ENCODE measurements at places on chromosomes 1 and 21.

DNA sequence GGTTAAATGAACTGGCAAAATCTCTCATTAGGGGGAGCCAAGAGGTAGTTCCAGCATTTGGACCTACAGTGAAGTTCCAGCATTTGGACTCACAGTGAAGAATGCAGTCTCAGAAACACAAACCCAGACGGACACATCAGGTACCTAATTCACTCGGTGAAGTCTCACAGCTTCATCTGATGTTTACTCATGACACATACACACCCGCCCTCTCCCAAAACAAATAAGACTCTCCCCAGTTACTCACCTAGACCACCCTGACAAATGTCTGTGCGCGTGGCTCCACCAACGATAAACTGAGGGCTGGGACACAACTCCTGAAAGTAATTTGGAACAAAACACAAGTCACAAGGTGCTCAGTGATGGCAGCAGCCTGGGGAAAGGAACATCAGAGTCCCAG is 11.4 kb downstream of the CAPN8 start:
- no peak for DNase-seq

- no peak for DNase-seq
Observed at GRCh38 chr1:11044086-11044848, 2.8 kb downstream of the MASP2 start.

DNA sequence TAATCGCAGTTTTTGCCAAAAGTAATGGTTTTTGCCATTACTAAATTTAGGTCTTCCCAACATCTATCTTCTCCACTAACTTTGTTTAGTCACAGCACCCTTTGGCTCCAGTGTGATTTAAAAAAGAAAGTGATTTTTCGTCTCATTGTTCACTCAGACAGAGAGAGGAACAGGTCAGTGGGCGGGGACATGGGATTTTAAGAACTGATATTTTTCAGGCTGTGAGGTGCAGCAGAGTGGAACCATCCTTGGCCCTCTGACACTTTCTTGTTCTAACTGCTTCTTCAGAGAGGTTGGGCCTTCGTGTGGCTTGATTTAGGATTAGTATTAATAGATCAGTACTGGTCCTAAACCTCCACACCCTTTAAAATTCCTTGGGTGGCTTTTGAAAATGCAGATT is 38.8 kb downstream of the CASQ2 start:
- no peak for DNase-seq

GRCh38 chr1:198361237-198361767 is 179.2 kb downstream of the ATP6V1G3 start:
- no peak for DNase-seq

- DNase-seq = no peak
Observed at GRCh38 chr1:192598589-192598988, 23.0 kb downstream of the RGS1 start.

GRCh38 chr1:32920833-32921232 is 19.6 kb upstream of the TMEM54 start:
- DNase-seq = no peak

- DNase-seq = no peak
Observed at GRCh38 chr21:44592446-44593311, at the start of gene KRTAP10-6. TSS of gene KRTAP10-6 (minus strand) at chr21:44592505. CDS start at chr21:44592484, 21 bp downstream.

GRCh38 chr1:172179918-172180317 is 240.6 kb upstream of the C1orf105 start:
- no peak for DNase-seq

DNA sequence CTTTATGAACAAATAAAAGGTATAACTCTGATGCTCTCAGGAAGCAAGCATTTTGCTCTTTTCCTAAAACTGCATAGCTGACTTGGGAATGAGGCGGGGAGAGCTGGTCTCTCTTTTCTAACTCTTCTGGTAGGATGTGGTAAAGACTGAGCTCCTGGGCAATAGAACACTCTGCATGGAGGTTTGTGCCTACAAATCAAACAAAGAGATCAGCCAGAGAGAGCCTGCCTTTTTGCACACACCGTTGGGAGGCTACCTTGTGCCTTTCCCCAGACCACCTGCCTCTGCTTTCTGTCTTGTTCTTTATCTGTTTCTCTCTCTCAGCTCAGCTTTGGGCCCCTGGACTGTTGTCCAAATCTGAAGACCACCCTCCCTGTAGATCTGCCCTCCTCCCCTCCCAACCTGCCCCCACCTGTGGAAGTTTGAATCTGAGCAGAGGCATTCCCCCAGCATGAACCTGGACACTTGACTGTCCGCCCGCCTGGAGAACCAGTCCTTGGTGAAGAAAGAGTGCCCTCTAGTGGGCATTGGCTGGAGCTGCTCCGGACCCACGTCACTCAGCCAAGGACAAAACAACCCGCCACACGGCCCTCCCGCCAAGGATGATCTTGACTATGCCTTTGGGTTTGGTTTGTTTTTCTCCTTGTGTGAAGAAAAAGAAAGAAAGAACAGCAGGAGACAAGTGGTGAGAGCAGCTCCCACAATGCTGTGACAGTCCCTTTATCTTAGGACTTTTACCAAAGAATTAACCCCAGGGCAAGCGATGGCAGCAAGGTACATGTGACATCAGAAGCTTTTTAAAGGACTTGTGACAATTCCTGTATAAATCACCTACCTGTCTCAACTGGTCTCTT is 228.2 kb downstream of the PBX1 start:
- peak; percentile 55 for DNase-seq

- no peak for DNase-seq
Observed at GRCh38 chr1:77636864-77637263, 45.6 kb downstream of the ZZZ3 start.

DNA sequence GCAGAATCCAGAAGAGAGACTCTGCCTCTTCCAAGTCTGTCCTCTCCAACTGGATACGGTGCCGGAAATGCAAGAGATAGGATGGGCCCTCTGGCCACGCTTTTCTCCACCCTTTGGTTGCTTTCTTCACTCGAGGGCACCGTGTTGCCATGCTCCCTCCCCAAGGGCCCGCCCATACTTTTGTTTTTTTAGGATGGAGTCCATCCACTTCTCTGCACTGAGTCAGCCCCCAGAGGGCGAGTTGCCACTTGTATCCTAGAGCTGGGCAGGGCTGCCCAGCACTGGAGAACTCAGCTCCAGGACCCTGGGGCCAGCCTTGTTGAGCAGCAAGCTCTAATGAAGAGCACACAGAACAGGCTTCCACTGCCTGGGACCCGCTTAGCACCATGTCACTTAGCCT is 25.5 kb downstream of the IFNGR2 start:
- no peak for DNase-seq

- DNase-seq = no peak
Observed at GRCh38 chr1:238955934-238956333, 430.4 kb upstream of the CHRM3 start.

DNA sequence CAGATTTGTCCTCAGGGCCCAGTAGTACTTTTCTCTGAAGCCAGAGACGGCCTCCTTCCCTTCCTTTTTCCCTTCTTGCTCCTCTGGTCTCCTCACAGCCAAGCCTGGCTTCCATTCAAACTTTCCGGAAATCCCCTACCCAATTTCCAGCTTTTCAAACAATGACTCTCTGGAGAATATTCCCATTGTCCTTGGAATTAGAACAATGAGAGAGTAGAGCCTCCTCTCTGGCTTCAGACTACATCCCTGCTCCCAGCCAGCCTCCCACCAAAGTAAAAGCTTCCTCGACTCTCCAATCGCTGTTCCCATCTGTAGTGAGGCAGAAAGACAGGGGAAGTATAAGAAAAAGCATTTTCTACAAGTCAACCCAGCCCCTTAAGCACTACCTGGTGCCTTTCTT is 77.7 kb upstream of the SOX13 start:
- DNase-seq = no peak

DNA sequence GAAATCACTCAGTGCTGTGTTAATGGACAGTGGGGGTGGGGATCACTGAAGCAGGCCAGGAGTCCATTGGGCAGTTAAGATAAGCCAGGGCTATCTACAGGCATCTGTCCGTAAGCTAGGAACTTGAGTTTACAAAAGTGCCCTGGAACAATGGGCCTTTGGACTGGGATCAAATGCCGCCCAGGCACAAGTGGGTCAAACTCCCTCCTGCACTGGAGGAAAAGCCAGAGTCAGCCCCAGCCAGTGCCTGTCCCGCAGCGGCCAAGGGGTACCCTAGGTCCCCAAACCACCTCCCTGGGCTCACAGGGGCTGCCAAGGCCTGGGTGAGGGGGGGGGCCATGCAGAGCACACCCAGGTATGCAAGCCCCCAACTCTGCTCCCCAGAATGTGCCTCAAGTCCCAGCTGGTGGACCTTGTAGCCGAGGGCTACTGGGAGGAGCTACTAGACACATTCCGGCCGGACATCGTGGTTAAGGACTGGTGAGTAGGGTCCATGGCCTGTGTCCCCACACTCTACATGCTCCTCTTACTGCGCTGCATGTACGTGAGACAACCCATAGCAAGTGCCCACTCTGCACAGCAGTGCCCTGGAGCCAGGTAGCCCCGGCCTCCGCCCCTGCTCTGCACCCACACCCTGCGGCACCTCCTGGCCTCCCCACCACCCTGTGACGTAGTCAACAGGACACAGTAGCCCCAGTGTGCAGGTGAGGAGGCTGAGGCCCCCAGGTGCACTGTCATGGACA is 7.7 kb downstream of the FBXO6 start:
- no peak for DNase-seq

GRCh38 chr1:206912445-206913095 is 9.2 kb downstream of the FCMR start:
- peak; percentile 80 for DNase-seq

DNA sequence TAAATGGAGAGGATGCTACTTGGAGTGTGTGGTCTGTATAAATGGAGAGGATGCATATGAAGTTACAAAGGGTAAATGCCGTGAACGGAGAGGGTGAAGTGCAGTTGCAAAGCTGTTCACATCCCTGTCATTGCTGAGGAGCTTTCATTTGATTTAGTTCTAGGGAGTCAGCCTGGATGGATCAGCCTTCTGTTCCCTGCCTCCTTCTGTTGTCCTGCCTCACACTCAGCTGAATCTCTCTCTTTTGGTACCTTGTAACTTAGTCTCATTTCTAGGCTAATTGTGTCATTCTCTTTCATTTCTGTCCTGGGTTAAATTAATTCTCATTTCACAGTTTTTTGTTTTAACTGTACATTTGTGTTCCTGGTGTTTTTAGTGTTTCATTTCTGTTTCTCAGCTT is 133.2 kb upstream of the COL6A1 start:
- DNase-seq = no peak

GRCh38 chr1:46535063-46535462 is 16.4 kb downstream of the KNCN start:
- no peak for DNase-seq

DNA sequence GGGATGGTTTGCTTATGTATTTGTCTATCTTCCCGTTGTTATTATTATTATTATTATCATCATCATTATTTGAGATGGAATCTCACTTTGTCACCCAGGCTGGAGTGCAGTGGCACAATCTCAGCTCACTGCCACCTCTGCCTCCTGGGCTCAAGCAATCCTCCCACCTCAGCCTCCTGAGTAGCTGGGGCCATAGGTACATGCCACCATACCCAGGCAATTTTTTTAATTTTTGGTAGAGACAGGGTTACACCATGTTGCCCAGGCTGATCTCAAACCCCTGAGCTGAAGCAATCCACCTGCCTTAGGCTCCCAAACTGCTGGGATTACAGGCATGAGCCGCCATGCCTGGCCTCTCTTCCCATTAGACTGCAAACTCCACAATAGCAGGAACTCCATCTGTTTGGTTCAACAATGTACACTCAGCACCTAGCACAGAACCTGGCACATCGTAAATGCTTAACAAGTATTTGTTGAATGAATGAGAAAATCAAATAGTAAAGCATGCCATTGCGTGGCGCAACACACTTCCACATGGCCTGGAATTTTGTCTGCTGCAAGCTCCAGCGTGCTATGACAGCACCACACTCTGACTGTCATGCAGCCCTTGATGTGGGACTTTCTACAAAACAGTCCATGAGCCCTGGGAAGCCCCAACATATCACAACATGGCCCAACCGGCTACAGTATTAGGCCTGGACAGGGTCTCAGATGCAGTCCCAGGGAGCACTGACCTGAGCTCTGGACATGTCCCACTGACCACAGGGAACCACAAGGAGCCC is 3.8 kb upstream of the TINAGL1 start:
- no peak for DNase-seq

GRCh38 chr1:211420389-211420788 is 71.6 kb downstream of the RD3 start:
- DNase-seq = no peak

- DNase-seq = no peak
Observed at GRCh38 chr1:216531263-216532239, 108.3 kb upstream of the USH2A start.

GRCh38 chr1:24584171-24584647 is 28.3 kb downstream of the NCMAP start:
- no peak for DNase-seq

GRCh38 chr1:71295350-71295749 is 214.5 kb upstream of the ZRANB2 start:
- no peak for DNase-seq

GRCh38 chr1:51168266-51168845 is 66.3 kb downstream of the C1orf185 start:
- no peak for DNase-seq

DNA sequence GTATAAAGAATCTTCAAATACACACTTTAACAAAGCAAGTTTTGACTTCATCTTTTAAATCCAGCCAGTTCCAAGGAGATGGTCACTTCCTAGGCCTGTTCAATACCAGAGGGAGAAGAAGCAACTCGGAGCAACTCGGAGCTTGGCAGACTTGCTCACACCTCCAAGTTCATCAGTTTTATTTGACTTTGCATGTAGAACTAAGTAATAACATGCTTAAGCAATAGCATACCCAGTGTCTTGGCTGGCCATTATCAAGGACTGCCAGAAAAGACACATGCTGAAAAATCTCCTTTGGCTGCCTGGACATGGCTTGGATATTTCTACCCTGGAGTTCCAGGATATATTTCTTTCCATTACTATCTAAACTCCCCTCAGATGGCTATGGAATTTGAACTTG is 52.6 kb downstream of the GNG12 start:
- DNase-seq = no peak

GRCh38 chr1:195604287-195604686 is 1004.0 kb downstream of the KCNT2 start:
- no peak for DNase-seq

- DNase-seq = no peak
Observed at GRCh38 chr1:98278055-98278454, 357.2 kb upstream of the DPYD start.

DNA sequence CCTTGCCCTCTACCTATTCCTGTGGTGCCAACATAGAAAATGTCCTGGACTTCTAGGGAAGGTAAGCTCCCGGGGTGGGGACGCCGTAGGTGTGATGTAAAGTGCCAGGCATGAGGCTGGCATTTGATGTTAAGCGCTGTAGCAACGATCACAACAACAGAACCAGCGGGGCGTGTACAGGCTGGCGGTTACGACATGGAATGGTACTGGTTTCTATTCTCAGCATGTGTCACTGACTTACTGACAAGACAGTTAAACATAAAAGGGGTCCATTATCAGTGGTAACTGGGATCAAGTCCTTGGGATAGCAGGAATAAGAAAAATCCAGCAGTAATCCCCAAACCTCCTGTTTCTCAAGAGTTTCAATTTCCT is 58.9 kb downstream of the TGFBR3 start:
- DNase-seq = no peak

Data from CD4-positive, alpha-beta T cell treated with Interleukin-2 at 100 ng/mL for 4 hours (primary cell).